ENCODE measurements at places on chromosomes 12 and 14. TPM values are rescaled to one million over a fixed set of nuclear protein-coding genes. Genes with fewer than 3 reads are reported as not detected.

Gene NTN4
- 8.2 TPM for polyA plus RNA-seq

Gene C12orf56
- polyA plus RNA-seq, result 0.06 TPM

Gene TUNAR
- polyA plus RNA-seq, result 33.2 TPM

Gene GPR65
- polyA plus RNA-seq, result not detected
